ENCODE measurements at places on chromosomes 12 and 14.

DNA sequence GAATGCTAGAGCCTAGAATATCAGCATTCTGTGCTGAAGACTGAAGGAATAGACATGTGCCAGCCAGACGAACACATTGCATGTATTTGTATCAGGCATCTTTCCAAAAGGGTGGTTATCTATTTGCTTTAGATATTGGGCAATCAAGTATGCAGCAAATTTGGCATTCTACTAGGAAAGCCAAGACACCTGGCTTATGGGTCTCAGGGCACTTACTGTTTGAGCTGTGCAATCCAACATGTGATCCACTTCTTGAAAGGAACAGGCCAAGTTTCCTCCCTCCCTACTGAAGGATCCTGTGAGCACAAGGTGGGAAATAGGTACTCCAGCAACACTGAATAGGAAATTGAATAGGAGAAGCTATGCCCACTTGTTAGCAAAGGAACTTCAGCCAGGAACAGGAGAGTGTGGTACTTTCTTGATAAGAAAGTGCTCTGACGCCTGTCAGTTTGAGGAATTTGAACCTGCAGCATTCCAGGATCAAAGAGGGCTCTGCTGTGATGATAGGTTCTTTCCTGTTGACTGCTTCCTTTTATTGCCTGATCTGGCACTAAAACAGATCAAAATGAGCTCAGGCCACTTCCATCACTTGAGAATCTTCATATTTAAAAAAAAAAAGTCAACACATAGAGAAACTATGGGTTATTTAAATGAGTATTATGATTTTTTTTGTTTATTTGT, 20.6 kb downstream of the OR6S1 start:
- DNase-seq, result no peak

DNA sequence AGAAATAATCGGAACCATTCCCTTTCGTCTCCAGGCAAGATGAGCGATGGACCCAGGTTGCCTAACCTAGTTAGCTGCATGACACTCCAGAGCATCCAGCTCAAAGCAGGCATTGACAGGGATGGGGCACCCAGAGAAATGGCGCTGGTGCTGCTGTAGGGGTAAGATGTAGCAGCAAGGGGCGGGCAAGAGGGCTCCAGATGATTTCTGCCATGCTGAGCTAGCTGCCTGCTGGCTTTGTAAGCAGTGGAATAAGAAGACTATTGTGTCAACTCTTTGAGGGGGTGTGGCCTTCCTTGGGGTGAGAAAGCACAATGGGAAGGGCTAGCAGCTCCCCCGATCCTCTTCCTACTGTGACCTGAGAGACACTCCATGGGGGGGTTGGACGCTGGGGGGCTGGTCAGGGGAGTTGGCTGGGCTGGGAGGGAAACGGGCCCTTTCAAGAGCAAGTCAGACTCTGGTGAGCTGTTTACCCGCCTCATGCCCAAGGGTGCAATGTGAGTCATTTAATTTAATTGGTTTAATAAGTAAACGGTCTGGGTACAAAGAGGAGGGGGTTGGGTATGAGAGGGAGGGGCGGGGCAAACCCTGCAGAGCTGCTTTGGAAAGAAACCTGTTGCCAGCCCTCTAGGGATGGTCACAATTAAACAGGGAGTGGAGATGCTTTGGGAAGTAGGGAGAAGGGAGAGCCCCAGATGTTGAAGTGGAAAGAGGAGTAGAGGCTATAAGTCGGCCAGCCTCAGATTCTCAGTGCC, 50.5 kb downstream of the B4GALNT3 start:
- no peak for DNase-seq

GRCh38 chr12:4118601-4119156, 154.9 kb upstream of the CCND2 start:
- no peak for DNase-seq

GRCh38 chr14:76780360-76780759, 19.1 kb downstream of the VASH1 start:
- no peak for DNase-seq

DNA sequence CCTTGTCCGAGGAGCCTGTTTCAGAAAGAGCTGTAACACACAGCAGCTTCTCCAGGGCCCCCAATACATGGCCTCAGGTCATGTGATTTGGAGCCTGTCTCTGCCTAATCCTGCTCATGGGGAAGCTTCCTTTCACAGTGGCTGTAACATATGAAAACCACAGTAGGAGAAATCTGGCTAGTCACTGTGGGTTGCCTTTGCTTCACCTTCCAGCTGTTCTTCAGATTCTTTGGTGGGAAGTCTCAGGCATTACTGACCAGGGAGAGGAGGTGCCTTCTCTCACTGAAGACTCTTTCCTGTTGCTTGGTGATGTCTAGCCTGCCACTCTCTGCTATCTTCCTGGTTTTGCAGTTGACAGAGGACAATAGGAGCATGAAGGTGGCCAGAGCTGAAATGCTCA, 350.6 kb downstream of the DPF3 start:
- DNase-seq, result no peak

DNA sequence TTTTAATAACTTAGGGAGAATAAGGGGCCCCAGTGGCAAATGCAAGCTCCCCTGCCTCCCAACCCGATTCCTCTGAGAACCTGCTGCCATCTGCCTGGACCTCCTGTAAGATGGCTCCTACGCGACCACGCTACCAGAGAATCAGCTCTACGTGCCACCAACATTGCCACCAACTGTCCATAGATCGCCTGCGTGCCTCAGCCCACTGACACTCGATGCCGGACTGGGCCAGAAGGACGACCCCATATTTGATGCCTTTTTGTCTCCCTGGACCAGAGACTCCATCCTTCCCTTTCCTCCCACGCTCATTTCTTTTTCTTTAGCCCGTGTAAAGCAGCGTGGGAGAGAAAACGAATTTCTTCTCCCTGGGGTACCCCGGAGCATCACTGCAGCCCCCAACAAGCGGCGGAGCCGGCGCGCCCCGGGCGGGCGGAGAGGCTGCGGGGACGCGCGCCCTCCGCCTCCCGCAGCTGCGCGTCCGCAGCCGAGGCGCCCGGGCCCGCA, 565 bp upstream of the KLHL42 start:
- peak; percentile 79 for DNase-seq

- no peak for DNase-seq
These were observed 161.5 kb upstream of the FKBP4 start for GRCh38 chr12:2633176-2633824.

- no peak for DNase-seq
These were observed 164.3 kb downstream of the SLC5A8 start for GRCh38 chr12:101045486-101046464.

DNA sequence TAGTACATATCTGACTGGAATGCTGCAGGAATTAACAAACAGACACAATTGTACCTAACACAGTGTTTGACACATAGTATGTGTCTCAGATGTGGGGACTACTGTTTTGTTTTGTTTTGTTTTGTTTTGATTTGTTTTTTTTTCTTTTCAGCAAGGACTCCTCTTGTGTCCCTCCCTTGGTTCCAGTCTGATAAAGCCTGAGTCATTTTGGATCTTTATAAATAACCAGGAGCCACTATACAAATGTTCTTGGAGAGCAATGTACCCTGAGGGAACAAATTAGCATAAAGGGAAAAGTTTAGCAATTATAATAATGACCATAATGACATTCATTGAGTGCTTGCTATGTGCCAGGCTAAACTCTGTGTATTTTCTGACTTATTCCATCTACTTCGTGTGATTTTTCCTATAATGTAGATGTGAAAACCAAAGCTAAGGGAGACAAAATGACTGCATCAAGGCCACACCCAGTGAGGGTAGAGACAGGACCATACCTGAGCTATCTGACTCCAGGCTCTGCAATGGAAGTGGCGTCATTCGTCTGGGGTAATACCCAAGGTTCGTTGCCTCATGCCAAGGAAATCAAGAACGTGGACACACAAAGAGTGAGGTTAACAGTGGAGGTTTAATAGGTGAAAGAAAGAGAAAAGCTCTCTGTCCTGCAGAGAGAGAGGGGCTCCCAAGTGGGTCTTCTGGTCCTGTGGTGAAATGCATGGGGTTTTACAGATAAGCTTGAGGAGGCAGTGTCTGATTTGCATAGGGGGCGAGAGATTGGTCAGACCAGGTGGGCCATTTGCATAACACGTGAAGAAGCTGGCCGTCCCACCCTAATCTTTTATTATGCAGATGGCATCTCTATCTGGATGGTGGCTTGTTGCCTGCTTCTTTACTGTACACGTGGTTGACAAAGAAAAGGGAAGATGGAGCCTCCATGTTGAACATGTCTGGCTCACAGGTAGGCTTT, 285.5 kb upstream of the SFSWAP start:
- DNase-seq, result no peak

DNA sequence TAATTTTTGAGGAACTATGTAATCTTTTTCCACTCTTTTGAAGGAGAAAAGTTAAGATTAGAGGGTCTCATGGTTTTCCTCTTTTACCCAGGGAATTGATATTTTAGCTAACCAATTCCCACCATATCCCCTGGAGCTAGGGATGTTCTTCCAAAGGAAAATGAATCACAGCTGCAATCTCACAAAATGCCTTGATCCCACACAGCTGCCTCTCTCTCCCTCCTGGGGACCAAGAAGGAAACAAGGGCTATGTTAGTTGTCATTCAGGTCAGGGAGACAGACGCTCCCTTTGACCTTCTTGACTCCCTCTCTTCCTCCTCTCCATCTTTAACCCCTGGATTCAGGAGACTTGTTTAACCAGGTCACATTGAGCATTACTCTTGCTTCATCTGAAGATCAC, 9.5 kb downstream of the DCN start:
- no peak for DNase-seq

DNA sequence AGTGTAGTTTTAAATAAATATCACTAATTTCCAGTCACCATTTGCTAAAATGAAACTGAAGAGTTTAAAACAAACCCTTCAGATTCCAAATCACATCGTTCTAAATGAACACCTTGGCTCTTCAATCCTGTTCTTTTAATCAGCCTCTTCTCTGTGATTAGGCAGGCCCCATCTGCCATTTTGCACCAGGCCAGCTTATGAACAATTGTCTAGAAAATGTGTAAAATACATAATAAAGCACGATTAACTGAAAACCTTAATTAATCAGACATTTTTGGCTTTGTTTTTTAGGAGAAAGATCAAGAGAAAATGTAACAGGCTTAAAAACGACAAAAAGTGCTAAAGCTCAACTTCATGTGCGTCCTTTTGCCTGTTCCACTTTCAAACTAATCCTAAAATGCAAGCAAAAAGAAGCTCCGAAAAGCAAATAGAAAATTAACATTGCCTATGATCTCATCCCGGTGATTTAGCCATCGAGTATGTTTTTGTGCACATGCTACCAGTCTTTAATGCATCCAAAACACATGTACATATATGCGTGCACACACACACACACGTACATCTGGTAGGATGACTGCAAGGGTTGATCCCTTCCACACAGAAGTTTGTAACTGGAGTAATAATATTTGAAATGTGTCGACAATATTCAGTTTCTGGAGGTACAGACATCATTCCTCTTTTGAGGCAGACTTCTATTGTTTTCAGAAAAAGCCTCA, 288.6 kb downstream of the FOXN3 start:
- no peak for DNase-seq

GRCh38 chr12:9933958-9934357, 1.8 kb upstream of the CLEC2A start:
- DNase-seq, result no peak

DNA sequence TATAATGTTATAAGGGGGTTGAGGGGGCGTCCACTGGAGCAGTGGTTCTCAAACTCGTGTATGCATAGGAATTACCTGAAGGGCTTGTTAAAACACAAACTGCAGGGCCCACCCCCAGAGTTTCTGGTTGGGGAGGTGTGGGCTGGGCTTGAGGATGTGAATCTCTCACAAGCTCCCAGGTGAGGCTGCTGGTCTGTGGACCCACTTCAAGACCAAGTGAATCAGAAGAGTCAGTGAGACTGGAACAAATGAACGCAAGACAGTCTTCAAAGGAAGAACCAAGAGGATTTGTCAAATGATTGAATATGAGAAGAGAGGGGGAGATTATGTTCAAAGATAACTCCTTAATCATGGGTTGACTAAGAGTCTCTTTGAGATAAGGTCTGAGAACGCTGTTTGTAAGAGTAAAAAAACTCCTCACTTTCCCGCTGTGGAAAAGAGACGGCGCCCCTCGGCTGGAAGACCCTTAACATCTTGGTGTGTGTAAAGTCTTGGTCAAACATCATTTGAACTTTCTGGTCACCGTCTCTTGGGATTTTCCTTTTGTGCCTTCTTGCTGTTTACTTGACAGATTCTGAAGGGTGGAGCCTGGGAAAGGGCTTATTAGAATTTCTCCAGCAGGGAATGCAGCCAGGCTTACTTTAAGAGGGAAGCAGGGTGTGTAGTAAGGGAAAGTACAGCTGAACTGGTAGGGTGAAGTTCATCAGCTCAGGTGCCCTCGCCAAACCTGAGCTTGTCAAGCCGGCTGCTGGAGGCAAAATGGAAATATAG, 5.3 kb upstream of the FOXN3 start:
- no peak for DNase-seq

DNA sequence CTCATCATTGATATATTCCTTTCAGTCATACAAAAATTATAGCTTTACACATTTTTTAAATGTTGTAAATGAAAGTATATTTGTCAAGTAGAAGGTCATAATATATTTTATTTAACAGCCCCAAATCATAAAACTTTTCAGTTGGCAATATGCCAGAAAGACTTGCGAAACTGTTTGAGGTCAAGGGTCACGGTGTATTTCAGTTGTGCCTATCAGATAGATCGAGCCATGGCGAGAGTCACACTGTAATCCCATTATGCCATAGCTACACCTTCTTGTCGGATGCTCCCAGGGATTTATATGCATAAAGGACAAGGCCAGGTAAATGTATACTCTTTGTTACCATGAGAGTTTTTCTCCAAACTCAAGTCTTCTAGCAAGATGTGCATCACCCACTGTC, 26.7 kb upstream of the G2E3 start:
- DNase-seq, result no peak

DNA sequence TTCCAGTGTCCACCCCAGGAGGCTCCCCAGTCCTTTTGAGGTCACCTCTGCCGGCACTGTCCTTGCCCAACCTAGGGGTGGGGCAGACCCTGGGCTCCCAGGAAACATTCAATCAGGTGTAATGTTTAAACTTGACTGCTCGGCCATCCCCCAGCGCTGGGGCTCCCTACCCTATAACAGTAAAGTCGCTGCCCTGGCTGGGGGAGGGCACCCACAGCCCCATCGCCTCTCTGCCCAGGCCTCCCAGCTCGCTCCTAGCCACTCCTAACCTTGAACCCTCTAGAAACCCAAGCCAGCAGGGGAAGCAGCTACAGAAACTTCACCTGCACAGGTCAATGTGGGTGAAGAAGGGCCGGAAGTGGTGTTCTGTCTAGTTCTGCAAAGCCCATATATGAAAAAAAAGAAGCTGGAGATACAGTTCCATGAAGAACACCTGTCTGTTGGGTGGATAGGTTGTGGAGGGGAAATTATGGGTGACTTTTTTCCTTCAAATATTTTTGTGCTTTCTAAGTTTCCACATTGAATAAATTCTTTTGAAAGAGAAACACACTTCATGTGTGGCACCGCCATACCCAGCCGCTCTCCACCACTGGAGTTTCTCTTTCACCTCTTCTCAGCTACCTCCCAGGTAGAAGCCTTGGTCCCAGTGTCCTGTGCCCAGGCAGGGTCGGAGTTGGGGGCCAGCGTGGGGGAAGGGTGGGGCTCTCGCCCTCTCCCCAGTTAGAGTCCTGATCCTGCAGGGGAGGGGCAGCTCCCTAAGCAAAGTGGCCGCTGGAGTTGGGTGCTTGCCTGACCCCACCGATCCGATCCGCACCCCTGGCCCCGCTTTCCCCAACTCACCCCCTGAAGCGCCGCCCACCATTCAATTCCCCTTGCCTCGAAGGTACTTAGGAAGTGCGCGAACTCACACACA, 1.1 kb downstream of the CLMN start:
- DNase-seq, result no peak

GRCh38 chr14:79294499-79294898, 916.8 kb downstream of the DIO2 start:
- no peak for DNase-seq

All from SK-N-DZ (cell line).